NT2/D1 (cell line): ENCODE measurements at places on chromosomes 3 and 15.

DNA sequence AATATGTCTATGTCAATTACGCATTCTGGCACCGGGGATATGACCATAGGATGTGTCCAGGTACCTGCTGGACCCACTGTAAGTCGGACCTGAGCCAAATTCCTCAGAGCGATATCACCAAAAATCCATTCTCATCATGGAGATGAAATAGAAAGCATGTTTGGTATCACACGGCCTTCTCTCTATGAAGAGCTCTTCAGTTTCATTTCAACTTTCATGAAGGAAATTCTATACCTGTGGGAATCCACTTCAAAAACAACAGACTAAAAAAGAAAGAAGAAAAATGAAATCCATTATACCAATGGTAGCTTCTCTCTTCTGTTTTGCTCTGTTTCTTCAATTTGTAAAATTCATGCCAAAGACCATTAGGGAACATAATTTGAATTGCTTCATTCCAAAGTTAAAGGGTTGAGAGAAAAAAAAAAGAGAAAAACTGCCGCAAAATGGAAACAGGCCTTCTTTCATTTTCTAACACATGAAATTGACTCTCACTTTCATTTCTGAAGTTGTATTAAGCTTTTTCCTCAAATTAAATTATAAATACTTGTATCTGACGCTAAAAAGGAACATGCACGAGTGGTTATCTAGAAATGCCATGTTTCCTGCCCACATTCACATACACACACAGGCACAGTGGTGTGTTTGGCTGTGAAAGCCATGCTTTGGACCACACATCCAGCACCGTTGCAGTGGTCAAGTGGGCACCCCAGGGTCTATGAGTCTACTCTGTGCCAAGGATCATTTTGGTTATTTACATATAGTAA is 46.9 kb upstream of the DIPK2A start:
- no peak for DNase-seq

- DNase-seq = no peak
Observed at GRCh38 chr3:47643092-47643491, 64.4 kb upstream of the CSPG5 start.

DNA sequence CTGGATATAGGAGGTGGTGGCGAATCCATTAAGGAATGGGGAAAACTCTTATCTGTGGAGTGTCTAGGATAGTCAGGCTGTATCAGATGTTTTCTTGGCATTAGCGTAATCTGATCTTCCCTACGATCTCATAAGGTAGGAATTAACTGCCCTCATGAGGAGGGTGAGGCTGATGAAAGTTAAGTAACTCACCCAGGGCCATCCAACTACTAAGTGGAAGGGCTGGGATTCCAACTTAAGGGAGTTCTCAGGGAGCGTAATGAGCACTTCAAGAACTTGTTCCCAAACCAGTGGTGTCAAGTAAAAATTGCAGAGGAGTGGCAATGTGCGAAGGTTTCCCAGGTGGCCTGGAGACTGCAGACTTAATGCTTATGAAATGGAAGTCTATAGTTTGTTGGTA is 55.9 kb upstream of the OSBPL11 start:
- DNase-seq = no peak

DNA sequence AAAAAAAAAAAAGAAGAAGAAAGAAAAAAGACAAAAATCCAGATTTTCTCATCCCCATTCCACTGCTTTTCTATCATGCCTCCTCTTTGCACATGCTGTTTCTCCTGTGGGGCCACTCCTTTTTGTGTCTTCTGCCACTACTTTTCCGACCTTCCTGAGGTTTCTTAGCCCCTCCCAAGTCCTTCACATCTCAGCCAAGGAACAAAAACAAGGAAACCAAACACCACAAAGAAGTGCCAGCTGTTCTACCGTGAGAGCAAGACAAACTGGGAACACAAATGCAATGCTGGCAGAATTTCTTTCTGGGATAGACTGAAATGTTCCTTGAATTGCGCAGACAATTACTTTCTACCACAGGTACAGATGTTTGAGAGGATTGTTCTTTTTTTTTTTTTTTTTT is 83.2 kb downstream of the MB21D2 start:
- no peak for DNase-seq

DNA sequence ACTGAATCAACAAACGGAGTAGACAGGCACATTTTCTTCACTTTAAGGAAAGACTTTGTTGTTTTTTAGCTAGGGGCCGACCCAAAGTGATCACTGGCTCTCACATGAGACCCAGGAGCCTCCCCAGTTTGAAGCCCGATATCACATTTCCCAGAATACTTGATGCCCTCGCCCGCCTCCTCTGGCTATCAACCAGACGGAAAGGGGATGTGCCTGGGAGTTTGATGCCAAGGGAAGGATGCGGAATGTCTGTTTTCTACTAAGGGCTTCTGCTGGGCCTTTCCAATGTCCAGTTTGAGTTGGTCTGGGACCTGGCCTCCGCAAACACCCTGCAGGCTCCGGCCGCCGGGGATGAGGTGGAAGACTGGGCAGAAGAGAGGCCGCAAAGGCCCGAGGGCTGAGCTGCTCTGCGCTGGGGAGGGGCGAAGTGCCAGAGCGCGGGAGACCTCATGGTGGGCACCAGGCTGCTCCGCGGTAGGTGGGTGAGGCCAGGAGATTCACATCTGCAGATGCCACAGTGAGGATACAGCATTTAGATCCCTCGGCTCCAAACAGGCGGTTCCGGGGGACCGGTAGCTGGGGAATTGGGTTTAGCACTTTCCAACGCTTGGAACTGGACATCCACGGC is 491 bp upstream of the ZNF774 start:
- no peak for DNase-seq

DNA sequence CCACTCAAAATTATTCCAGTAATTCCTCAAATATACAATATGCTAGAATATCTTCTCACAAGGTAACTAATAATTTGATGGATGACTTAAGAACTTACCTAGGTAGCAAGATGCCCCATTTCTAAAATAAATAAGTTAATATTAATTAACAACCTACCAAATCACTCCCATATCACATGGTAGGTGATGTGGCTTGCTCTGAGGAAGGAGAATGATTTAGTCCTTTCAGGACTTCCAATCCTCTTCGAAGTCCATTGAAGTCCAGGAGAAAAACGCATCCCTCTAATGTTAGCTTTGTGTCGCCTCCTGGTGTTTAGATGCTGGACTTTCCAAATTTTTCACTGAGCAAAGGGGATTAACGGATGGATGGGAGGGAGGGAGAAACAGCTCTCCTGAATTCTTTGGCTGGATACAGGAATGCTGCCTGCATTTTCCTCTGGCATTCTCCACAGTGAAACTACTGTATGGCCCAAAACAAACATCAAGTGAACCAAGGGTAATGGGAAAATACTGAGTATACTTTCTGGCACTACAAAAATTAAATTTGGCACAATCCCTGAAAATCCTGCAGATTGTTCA is 58.6 kb downstream of the PRICKLE2 start:
- DNase-seq = peak; percentile 64

DNA sequence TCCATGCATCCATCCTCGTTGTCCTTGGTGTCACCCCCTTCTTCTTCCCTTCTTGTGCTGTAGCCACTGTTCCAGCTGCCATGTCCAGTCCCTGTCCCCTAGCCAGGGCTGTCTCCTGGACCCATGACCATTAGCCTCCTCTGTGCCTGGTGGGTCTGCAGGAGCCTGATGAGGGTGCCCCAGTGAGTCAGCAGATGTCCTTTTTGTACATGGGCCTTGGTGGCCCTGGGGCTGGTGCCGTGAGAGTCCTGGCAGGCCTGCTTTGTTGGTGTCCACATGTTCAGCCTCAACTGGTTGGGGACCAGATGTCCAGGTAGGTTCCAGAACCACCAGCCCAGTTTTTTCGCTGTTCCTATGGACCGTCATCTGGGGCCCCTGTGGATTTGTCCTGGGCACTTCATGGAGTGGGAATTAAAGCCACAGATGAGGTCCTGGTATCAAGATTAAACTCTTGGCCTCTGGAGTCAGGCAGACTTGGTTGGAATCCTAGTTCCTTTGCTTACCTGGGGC is 66.1 kb downstream of the FBLN2 start:
- no peak for DNase-seq

DNA sequence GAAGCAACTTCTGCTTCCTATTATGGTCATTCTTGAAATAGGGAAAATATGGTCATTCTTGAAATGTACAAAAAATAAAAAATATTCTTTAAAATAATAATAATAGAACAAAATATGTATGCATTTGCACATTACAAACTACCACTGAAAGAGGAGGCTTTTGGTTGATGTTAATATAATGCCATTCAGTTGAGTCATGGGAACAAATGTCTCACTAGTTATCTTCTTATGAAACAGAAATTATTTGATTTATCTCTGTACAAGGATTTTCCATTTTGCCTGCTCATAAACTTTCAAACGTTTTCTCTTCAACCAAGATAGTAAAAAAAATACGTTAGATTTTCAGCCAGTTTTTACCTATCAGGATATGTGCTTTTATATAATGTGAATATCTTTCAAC is 1662.7 kb downstream of the OTOL1 start:
- no peak for DNase-seq

DNA sequence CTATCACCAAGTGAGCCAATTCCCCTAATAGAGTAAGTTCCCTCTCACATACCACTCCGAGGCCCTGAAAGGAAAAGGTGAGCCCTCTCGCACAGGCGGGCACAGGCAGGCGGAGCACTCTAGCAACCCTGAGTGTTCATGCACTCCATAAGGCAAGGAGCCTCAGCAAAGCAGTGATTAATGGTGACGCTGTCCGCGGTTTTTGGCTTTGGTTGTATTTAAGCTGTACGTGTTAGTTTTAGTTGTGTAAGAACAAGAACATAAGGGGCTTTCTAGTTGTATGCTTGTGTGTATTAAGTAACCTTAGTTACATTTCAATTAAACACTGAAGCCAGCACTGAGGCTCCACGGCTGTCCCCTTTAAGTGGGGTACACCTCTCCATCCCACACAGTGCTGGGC is 33.1 kb downstream of the KLHL25 start:
- no peak for DNase-seq
